ENCODE measurements at places on chromosomes 3 and 15. TPM values are rescaled to one million over a fixed set of nuclear protein-coding genes. Genes with fewer than 3 reads are reported as not detected.

GRCh38 chr3:130971208-130971607, 55.4 kb downstream of the ASTE1 start:
- DNase-seq, result no peak

GRCh38 chr3:52026041-52026440, 30.3 kb downstream of the DUSP7 start:
- DNase-seq, result no peak

GRCh38 chr15:87369269-87369668, 887.3 kb downstream of the NTRK3 start:
- DNase-seq, result no peak

Gene ADAMTS9
- 79.1 TPM for total RNA-seq

DNA sequence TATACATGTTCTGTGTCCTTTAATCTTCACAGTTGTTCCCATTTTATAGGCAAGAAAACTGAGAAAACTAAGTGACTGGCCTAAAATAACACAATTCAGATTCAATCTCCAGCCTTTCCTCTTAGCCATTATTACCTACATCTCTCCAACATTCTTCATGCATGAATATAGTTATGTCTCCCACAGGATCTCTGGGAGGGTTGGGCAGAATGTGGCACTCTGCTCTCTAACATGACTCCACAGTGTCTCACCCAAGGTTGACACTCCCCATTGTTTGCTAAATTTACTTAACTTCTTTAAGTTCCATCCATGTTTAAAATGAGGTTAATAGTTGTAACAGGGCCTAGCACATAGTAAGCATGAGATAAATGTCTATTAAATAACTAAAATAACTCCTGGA, 276.3 kb downstream of the ERC2 start:
- DNase-seq, result no peak

- DNase-seq, result no peak
Observed at GRCh38 chr3:125386811-125387210, 11.7 kb upstream of the ZNF148 start.

- DNase-seq, result no peak
Observed at GRCh38 chr15:64891561-64891960, 20.1 kb upstream of the ANKDD1A start.

Gene C3orf62
- total RNA-seq, result 3.3 TPM
